ENCODE measurements at places on chromosomes 5 and 9. TPM values are rescaled to one million over a fixed set of nuclear protein-coding genes. Genes with fewer than 3 reads are reported as not detected.

- DNase-seq, result no peak
These were observed 17.9 kb upstream of the CDC42SE2 start for GRCh38 chr5:131245948-131246347.

GRCh38 chr9:117917873-117918272, 213.7 kb downstream of the TLR4 start:
- DNase-seq, result no peak

DNA sequence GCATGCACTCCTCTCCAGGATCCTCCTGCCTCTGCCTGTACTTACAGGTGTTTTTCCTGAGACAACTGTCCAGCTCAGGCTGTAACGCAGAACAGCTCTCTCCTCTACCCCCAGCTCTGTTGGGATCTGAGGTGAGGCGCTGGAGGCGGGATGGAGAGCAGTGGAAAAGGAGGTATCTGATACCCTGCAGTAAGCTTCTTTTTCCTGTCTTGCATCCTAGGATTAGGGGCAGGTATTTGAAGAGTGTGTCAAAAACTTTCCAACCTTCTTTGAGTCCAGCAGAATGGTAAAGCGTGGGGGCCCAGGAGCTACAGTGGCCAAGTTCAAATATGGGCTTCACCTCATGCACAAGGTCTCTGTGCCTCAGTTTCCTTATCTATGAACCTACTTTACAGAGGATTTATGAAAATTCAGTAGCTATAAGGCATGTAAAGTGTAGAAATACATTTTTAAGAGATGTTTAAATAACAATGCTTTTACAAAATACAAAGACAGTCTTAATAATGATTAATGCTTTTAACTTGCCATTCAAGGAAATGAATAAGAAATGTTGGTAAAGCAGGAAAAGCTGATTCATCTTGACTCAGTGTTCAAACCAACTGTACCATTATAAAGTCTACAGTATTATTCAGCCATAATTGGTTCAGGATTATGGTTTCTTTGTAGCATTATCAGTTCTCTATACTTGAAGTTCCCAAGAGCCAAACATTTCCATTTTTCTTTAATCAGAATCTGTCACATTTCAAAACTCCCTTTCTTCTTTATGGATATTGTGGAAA, 26.1 kb downstream of the MAP1B start:
- DNase-seq, result no peak

Gene SMIM33
- total RNA-seq, result not detected

DNA sequence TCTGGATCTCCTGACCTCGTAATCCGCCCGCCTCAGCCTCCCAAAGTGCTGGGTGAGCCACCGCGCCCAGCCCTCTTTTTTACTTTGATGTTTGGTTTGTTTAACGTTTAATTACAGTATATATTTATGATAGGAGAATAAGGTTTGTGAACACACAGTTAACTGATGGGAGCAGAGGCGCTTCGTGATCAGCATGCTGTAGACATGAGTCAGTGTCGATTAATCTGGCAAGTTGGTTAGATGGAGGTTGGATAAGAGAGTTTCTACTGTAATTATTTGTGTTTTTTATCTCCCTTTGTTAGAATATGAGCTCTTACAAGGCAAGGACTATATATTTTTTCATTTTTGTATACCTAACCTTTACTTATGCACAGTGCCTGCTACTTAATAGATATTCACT, 14.3 kb downstream of the ATG10 start:
- no peak for DNase-seq

Gene TIMD4
- not detected for total RNA-seq

Gene SPINK1
- total RNA-seq, result 22,548 TPM

- DNase-seq, result no peak
These were observed 3.2 kb upstream of the FUBP3 start for GRCh38 chr9:130576176-130576575.

DNA sequence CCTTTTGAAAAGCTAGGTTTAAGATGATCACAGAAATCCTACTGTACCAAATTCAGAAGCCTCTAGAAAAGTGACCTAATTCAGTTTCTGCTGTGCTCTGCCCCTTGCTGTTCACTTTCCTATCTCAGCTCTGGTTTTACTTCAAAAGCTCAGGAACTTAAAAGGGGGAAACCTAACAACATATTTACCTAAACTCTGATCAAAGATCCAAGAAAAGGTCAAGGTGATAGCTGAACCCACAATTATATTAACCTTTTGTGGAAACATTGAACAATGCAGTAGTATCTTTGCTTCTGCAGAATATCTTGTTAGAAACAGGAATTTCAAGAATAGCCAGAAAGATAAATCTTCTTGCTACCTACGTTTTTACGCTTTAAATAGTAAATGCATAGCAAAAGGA, 568.5 kb downstream of the PDE4D start:
- no peak for DNase-seq

DNA sequence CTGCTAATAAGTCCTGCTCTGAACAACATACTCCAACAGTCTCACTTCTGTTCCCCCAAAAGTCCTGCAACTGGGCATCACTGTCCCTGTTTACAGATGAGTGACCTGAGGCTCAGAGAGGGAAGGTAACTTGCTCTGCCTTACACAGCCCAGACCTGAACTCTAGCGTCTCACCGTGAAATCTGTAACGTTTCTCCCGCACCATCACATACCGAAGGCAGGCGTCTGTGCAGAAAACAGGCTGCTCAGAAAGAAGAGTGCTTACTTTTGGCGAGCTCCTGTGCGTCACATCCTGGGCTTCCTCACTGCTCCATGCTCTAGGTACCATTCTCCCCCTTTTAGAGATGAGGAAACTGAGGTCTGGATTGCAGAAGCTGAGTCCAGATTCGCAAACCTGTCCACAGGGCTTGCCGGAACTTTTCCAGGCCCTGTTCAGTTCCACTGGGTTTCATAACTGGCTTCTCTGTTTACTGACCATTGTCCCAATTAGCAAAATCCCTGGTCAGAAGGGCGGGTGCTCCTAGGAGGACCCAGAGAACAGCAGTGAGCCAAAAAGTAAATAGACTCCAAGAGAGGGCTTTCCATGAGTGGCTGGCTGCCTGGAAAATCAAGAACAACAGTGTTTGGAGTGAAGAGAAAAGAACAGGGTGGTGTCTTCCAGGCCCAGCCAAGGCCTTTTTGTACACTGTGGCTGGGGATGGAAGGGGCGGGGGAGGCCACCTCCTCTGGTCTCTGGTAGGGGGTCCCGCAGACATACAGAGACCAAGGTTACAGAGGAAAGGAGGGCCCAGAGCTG, 27.1 kb downstream of the GSN start:
- DNase-seq, result no peak

GRCh38 chr9:120861935-120862334, 15.1 kb downstream of the PHF19 start:
- no peak for DNase-seq

Gene PCDHA10
- total RNA-seq, result 1.6 TPM

Gene LRRTM2
- total RNA-seq, result 0.61 TPM

GRCh38 chr5:40071870-40072269, 607.8 kb upstream of the PTGER4 start:
- DNase-seq, result no peak

DNA sequence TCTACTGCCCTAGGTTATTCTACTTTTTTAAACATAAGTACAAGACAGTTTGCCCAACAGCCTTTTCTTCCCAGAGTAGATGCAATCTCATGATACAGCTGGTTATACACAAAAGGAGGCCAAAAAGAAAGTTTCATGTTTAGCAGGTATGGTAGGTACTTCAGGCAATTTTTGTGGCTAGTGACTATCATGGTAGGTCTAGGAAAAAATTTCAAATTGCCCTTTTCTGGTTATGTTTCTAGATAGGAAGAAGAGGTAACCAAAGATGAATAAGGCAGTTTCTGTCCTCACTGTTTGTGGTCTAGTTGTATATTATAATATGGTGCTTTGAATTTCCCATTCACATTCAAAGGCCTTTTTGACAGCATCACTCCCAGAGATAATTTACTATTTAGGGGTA, 19.7 kb downstream of the MEGF9 start:
- no peak for DNase-seq

Gene SPINK7
- not detected for total RNA-seq

Gene LAMC3
- total RNA-seq, result 2.2 TPM

- no peak for DNase-seq
These were observed 68.8 kb downstream of the ANKRD55 start for GRCh38 chr5:56164376-56164775.

Gene PCDHGC3
- 12.5 TPM for total RNA-seq

Gene ZNF608
- 9.3 TPM for total RNA-seq

Gene OR1N2
- total RNA-seq, result not detected

GRCh38 chr9:94687451-94687850, 39.0 kb upstream of the AOPEP start:
- no peak for DNase-seq

- no peak for DNase-seq
These were observed 162.0 kb upstream of the S1PR3 start for GRCh38 chr9:88829276-88829675.

Gene TAF11L12
- not detected for total RNA-seq

Gene ASPN
- 0.51 TPM for total RNA-seq

DNA sequence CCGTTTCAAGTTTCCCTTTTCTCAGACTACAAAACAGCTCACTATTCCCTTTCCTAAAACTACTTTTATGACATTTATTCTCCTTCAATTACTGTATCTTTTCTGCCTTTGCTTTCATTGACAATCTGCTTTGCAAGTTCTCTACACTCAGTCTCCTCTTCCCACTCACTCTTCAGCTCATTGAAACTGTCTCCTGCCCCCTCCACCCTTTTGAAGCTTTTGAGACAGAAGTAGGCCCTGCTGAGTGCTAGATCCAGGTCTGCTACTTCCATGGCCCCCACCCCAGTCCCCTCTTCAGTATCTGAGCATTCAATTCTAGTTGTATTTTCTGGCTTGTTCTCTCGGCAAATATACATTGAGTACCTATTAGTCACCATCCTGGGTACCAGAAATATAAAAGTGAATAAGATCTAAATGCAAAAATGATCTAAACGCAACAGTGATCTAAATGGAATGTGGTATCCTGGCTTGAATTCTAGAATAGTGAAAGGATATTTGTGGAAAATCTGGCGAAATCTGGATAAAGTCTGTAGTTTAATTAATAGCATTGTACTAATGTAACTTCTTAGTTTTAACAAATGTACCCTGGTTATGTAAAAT, 58.4 kb downstream of the OR2K2 start:
- DNase-seq, result no peak

Gene IL33
- 5.7 TPM for total RNA-seq

Data from pancreas (tissue), 10 donors.